Right atrium auricular region (tissue), 2 donors: ENCODE measurements at places on chromosomes 7 and 10.

DNA sequence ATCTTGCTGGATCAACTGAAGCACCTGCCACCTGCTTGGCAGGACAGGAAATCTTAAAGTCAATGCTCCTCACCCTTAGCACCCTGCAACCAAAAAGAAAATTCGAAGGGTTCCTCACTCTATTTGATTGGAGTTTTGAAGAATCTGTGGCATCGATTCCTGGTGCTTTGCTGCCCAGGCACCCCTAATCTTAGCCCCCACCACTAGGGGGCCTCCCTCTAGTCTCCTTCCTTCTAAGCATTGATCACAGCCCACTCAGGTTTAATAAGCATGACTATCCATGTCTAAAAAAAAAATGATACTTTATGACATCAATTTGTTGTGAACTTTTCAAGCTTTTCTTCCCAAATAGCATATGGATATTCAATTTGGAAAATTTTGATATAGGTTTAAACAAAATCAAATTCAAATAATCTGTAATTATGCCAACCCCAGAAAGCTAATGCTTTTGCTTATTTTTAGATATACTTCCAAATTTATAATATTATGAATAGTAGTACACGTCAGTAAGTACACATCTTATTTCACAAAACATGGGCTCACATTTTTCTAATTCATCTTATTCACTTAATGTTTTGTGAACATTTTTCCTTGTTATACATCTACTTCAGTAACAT lies 45.3 kb downstream of the NRG3 start:
- H3K27ac ChIP-seq: no peak overlapping the region
- no peak overlapping the region for H3K4me3 ChIP-seq
- no peak for DNase-seq
- H3K27me3 ChIP-seq: no peaks in the 10 kb centered on the region
- H3K4me1 ChIP-seq: no peaks in the 10 kb centered on the region
- no peaks in the 10 kb centered on the region for H3K36me3 ChIP-seq

DNA sequence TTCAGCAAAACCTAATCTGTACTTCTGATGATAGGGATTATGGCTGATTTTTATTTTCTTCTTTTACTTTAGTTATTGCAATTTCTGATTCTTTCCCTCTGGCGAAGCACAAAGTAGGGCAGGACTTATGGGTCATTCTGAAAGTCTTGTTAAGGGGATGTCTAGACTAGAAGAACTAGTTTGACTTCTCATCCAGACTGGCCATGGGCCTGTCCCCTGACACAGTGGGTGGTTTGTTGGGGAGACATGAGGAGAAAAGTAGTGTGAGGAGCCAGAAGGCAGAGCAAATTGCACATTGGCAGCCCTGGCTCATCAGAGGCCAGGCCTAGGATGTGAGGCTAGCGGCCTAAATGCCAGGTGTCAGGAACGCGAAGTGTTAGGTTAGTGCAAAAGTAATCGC lies 152.8 kb downstream of the RTKN2 start:
- no peaks in the 10 kb centered on the region for H3K27me3 ChIP-seq
- no peak for DNase-seq
- no peak overlapping the region for H3K27ac ChIP-seq
- no peaks in the 10 kb centered on the region for H3K36me3 ChIP-seq
- H3K4me3 ChIP-seq: no peak overlapping the region
- no peaks in the 10 kb centered on the region for H3K4me1 ChIP-seq

DNA sequence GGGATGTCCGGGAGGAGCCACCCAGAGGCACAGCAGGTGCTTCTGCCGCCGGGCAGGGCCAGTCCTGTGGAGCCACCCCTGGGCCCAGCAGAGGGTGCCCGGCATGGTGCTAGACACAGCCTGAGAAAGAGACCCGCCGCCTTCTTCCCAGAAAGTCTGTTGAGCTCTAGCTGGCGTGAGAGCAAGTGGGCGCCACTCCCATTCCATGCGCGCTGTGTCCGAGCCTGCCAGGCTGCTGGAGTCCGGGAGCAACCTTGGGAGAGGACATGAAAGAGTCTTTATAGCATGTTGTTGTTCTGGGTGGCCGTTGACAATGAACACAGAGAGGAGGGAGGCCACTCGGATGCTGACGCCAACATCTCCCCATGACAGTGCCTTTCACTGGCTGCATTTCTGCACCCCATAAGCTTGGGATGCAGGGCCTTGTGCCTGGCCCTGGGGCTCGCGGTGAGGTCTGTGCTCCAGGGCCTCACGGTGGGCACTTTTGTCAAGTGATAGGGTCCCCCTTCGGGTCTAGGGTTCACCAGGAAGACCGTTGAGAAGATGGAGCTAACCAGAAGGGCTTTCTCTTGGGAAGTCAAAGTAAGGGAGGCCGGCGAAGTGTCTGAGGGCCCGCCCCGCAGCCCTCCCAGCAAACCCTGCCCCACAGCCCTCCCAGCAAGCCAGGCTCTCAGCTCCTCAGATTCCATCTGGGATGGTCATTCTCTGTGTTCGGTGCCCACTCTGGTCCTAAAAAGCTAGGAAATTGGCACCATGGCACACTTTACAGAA lies 47.3 kb downstream of the NKX6-2 start:
- DNase-seq: no peak
- no peak overlapping the region for H3K4me3 ChIP-seq
- no peaks in the 10 kb centered on the region for H3K27me3 ChIP-seq
- H3K27ac ChIP-seq: no peak overlapping the region
- H3K36me3 ChIP-seq: peaks cover 7% of the 10 kb centered on the region

GRCh38 chr7:35670856-35671569 lies 23.9 kb downstream of the HERPUD2 start:
- H3K4me3 ChIP-seq: no peak overlapping the region
- no peak for DNase-seq
- peaks cover 13% of the 10 kb centered on the region for H3K36me3 ChIP-seq
- peaks cover 7% of the 10 kb centered on the region for H3K4me1 ChIP-seq
- H3K27ac ChIP-seq: no peak overlapping the region
- H3K27me3 ChIP-seq: no peaks in the 10 kb centered on the region

DNA sequence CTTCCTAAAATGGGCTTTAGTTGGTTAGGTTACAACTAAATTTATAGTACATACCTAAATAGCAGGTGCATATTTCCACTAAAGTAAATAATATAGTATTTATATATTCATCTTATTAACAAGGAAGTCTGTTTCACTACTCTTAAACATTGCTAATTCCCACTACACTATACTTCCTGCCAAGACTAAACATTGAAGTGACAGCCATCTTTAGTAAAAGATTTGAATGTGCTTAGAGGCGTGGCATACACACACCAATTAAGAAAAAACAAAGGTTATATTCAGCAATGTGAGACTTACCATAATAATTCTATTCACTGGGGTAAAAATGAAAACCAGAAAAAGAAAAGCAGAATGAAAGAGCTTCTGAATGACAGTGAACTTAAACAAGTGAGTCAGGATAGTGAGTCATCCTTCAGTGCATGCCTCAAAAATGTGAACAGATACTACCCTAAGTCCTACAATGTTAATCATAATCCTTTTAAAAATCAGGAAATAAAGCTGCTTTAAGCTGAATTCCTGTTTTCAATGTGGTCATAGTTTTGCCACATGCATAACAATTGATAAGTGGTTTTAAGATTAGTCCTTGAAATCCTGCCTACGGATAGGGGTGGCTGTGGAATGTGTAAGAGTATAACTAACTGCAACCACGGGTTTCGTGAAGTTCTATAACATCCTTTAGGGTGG lies 59.4 kb downstream of the USP6NL start:
- peaks cover 15% of the 10 kb centered on the region for H3K4me1 ChIP-seq
- H3K36me3 ChIP-seq: no peaks in the 10 kb centered on the region
- no peak for DNase-seq
- H3K4me3 ChIP-seq: no peak overlapping the region
- H3K27me3 ChIP-seq: no peaks in the 10 kb centered on the region

DNA sequence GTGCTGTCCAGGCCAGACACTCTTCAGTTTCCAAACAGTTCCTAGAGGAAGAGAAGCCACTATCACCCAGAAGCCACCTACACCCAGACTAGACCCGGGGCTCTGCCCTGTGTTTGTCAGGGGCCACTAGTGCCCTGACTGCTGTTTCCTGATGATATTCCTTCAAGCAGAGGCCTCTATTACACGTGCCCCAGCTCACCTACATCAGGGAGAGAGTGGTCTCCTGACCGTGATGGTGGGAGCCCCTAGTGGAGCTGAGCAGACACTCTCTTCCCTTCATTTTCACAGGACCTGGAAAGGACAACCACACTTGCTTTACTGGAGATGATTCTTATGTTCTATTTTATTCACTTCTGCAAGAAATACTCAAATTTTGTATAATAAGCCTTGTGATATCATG lies 9.2 kb downstream of the ZNF394 start:
- no peaks in the 10 kb centered on the region for H3K27me3 ChIP-seq
- H3K27ac ChIP-seq: no peak overlapping the region
- no peak for DNase-seq
- no peaks in the 10 kb centered on the region for H3K4me1 ChIP-seq

DNA sequence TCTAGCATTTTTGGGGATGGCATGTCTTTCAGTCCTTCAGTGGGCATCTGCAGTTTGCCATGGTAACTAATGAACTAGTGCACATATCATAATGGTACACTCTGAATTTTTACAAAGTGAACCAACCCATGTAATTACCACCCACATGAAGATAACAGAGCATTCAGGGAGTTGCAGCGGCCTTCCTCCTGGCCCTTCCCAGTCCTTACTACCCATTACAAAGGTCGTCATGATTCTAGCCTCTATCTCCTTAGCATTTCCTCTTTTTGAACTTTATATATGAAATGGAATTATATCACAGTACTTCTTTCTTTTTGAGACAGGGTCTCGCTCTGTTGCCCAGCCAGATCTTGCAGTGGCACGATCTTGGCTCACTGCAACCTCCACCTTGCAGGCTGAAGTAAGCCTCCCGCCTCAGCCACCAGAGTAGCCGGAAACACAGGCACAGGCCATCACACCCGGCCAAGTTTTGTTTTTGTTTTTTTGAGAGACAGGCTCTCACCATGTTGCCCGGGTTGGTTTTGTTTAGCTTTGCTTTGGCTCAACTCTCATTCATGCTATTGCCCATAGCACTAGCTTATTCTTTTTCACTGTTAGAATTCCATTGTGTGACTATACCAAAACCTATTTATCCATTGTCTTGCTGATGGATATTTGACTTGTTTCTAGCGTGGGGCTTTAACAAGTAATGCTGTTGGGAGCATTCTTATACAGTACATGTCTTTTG lies 79.2 kb downstream of the APBB1IP start:
- no peak overlapping the region for H3K27ac ChIP-seq
- H3K4me1 ChIP-seq: no peaks in the 10 kb centered on the region
- no peak for DNase-seq
- no peak overlapping the region for H3K4me3 ChIP-seq
- no peaks in the 10 kb centered on the region for H3K36me3 ChIP-seq

DNA sequence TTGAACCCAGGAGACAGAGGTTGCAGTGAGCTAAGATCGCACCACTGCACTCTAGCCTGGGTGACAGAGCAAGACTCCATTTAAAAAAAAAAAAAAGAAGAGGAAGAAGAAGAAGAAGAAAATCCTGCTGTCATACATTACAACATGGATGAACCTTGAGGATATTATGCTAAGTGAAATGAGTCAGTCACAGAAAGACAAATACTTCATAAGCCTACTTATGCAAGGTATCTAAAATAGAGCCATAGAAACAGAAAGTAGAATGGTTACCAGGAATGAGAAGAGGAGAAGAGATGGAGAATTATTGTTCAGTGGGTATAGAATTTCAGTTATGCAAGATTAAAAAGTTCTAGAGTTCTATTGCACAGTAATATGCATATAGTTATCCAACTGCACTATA lies 466.5 kb downstream of the PLXNA4 start:
- no peaks in the 10 kb centered on the region for H3K27me3 ChIP-seq
- no peak overlapping the region for H3K4me3 ChIP-seq
- H3K36me3 ChIP-seq: no peaks in the 10 kb centered on the region
- no peaks in the 10 kb centered on the region for H3K4me1 ChIP-seq
- H3K27ac ChIP-seq: no peak overlapping the region

GRCh38 chr10:31346953-31347352 lies 27.9 kb downstream of the ZEB1 start:
- no peaks in the 10 kb centered on the region for H3K27me3 ChIP-seq
- peaks cover 42% of the 10 kb centered on the region for H3K4me1 ChIP-seq
- no peaks in the 10 kb centered on the region for H3K36me3 ChIP-seq
- H3K27ac ChIP-seq: no peak overlapping the region
- no peak for DNase-seq

- no peaks in the 10 kb centered on the region for H3K4me1 ChIP-seq
- H3K27ac ChIP-seq: no peak overlapping the region
- H3K27me3 ChIP-seq: no peaks in the 10 kb centered on the region
- H3K36me3 ChIP-seq: no peaks in the 10 kb centered on the region
- H3K4me3 ChIP-seq: no peak overlapping the region
Measured at GRCh38 chr10:33746836-33747268, 412.4 kb upstream of the NRP1 start.
